NCI-H2081 treated with DMSO at 0.1 percent for 48 hours (cell line): ENCODE measurements at places on chromosomes 6 and 20.

DNA sequence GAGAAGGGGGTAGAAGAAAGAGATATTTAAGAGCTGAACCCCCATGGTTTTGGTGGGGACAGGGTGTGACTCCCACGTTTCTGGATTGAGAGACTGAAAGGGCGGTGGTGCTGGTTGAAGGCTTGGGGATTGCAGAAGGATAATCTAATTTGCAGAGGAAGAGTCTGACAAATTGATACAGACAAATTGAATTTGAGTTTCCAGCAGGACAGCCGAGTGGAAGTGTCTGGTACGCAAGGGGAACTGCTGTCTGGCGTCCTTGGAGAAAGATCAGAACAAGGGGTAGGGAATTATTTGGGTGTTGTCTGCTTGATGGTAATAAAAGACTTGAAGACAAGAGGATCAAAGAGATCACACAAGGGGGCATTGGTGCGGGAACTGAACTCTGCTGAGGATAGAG, 40.5 kb upstream of the MDGA1 start:
- no peak for DNase-seq

DNA sequence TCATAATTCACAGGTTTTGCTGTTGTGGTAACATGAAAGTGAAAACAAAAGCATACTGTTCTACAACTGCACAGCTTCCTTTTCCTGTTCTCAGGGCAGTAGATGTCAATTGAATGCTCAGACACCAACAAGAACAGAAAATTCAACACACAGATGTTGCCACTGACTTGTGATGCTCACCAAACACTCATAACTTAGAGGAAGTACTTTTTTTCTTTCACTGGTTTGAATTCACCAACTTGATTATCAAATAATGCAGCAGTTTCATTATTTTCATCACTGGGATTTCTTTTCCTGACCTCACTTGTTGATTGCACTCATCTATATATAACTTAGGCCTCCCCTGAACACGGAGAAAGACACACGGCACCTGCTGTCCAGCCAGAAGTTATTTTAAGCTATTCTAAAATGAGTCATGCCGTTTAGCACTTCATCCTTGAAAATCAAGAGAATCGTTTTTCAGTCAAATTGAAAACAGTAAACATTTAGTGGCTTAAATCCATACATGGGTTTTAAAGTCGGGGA, 949 bp downstream of the TXLNB start:
- DNase-seq: no peak

GRCh38 chr6:114419175-114419574, 76.4 kb upstream of the HS3ST5 start:
- no peak for DNase-seq

DNA sequence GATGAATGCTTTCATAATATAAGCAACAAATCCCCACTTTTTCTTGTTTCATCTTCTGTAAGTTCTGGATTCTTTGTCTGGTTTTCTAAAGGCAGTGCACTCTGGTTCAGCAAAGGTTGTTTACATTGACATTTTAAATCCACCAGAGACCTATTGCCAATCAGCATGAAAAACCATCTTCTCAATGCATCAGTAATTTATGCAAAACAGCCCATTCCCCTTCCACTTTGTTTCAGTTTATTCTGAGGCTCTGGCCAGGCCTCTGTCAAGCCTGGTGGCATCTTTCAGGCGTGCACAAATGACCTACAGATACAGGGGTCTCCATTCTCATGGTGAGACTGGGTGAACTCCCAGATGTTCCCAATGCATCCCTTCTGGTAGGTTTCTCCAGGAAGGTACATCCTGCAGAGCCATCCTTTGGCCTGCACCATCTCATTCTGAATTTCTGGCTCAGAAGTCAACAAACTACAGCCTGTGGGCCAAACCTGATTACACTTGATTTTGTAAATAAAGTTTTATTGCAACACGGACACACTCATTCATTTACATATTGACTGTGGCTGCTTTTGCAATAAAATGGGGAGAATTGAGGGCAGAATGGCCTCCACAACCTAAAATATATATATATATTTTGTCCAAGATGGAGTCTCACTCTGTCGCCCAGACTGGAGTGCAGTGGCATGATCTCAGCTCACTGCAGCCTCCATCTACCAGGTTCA, 405.4 kb downstream of the PREX1 start:
- no peak for DNase-seq

DNA sequence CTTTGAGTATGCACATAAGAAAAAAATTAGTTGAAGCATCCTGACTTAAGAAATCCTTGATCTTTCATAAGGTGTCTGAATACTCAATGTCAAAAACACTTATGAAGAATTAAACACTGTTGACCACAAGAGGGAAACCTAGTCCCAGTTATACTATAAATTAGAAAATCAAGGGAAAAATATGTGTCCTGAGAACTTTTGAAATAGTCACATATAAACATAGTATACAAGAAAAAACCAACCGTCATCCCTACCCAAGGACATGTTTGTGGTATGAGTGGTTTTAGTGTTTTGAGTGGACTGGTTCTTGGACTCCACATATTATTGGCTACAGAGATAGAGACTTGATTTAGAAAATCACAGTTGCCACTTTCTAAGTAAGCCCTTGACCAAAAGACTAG, 7.6 kb upstream of the HLA-DRA start:
- no peak for DNase-seq

DNA sequence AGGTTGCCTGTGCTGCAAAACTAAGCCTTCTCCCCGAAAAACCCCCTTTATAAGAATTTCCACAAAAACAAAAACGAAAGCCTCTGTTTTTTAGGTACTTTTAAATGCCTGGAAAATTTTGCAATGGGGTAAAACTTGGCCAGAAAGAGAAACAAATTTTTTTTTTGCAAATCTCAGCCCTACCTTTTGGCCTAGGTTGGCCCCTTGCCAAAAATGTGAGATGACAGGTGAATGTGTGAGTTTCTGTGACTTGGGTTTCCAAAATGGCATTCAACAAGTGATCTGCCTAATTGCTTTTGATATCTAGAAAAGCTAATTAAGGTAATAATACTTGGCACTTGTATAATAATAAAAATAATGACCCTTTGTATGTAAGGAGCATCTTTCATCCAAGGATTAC, 48.4 kb downstream of the MAFB start:
- no peak for DNase-seq

DNA sequence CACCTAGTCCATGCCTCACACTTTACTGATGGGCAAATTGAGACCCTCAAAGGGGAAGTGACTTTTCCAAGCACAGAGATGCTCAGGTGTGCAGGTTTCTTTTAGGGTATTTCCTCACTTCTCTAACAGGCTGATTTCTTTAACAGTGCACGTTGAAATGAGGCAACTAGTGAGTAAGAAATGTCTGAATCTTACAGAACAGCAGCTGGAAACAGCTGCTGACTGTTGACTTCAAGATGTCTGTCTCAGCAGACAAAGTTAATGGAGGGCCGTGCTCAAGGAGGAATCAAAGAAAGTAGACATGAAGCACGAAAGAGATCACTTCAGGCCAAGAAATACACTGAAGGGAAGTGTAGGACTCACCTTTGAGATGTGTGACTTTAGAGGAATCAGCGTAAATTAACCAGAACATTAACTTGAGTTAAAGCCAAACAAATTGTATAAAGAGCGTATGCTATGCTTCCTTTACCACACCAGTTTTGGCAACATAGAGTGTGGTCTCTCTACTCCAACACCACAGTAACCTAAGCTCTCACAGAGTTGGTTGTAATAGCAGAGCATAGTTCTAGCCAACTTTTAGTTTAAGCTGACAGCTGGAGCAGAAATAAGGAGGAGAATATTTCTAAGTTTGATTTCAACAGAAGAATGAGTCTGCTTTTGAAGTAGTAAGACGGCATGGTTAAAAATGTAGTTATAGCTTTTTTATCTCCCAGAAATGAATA, 60.9 kb downstream of the SAMD3 start:
- DNase-seq: no peak

- DNase-seq: no peak
These were observed 630 bp downstream of the PPP1R3G start for GRCh38 chr6:5085648-5086293.

GRCh38 chr6:80862756-80863155, 756.3 kb downstream of the BCKDHB start:
- no peak for DNase-seq

DNA sequence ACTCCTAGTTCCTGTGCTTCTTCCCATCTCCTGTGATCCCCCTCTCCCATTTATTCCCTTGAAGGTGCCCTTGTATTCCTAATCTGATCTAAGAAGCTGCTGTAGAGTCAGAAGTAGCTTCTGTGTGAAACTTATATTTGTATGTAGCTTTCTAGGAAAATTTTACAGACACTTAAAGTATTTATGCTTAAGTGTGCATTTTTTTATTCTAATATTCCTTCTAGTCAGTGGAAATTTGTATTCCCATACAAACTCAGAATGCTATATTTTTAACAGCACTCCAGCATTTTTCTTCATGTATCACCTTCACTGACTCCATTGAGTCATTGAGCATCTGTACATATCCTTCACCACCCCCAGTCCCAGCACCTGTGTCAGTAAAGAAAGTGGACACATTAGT, 12.7 kb downstream of the ZKSCAN8 start:
- DNase-seq: no peak
